ENCODE measurements at places on chromosomes 3 and 15.

DNA sequence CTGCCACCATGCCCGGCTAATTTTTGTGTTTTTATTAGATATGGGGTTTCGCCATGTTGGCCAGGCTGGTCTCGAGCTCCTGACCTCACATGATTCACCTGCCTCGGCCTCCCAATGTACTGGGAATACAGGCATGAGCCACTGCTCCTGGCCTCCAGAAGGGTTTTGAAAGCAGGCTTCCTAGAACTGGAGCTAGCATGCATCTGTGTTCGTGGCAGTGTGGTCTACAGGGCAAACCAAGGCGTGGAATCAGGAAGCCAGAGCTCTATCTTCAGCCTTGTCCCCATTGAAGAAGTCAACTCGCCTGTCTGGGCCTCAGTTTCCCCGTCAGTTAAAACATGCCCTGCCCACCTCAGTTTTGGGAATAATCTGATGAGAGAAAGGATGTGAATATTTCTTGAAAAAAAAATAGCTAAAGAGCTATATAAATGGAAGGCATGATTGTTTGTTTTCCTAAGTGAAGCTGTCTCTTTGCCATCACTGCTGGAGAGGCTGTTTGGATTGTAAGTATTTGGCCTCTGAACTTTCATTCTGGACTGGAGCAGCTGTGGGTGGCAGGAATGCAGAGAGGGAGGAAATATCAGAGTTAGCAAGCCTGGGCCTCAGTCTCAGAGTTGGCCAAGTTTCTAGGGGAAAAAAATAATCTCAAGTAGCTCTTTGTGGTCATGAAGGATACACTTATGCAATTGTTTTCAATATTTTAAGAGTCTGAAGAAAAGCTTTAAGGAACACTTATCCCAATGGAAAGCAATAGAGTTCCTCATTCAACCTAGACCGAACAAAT, 36.5 kb upstream of the UACA start:
- no peak for DNase-seq

DNA sequence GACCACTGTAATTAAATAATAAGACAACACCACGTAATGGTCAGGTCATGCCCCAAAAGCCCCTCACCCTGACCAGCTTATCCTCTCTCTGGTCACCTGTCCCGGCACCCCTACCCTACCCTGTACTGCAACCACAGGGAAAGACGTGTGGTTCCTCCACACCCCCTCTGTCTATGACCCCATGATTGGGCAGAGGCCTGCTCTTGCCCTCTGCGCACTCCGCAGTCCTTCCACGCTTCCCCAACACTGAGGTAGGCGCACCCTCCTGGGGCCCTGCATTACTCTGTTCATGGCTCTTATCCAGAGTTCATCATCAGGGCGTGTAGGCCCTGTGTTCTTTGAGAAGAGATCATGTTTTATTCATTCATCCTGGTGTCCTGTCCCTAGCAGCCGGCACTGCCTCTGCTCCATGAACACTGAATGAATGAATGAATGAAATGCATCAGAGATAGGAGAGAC, 33.8 kb downstream of the MGLL start:
- DNase-seq, result no peak

GRCh38 chr3:27290760-27291159, 78.4 kb downstream of the NEK10 start:
- DNase-seq, result no peak

GRCh38 chr3:48345946-48346572, 12.6 kb upstream of the SPINK8 start:
- no peak for DNase-seq

- no peak for DNase-seq
Observed at GRCh38 chr3:128946411-128946810, 47.5 kb downstream of the CFAP92 start.

GRCh38 chr3:133413161-133414020, 13.5 kb downstream of the BFSP2 start:
- DNase-seq, result no peak

DNA sequence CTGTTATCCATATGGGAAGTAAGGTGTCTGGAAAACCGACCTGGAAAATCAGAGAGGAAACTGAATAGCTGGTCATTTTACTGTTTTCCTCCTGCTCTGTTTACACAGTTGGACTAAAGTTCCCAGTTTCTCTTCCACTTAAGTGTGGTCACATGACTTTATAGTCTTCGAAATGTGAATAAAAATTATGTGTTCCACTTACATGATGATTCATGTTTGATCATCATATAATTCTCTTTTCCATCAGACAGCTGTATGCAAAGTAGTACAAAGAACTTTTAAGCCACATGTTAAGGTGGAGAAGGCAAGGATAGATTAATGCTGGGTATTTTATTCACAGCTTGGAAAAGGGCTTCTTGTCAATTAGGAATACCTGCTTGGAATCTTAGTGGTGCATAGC, 525.5 kb upstream of the BCHE start:
- no peak for DNase-seq

- DNase-seq, result no peak
Observed at GRCh38 chr3:17307887-17308286, 423.1 kb downstream of the PLCL2 start.

GRCh38 chr15:101326462-101327146, 31.6 kb upstream of the SNRPA1 start:
- DNase-seq, result no peak

GRCh38 chr15:74497584-74497983, 36.6 kb upstream of the UBL7 start:
- no peak for DNase-seq

GRCh38 chr3:15268033-15268631, 62.1 kb downstream of the CAPN7 start:
- DNase-seq, result peak; percentile 73

DNA sequence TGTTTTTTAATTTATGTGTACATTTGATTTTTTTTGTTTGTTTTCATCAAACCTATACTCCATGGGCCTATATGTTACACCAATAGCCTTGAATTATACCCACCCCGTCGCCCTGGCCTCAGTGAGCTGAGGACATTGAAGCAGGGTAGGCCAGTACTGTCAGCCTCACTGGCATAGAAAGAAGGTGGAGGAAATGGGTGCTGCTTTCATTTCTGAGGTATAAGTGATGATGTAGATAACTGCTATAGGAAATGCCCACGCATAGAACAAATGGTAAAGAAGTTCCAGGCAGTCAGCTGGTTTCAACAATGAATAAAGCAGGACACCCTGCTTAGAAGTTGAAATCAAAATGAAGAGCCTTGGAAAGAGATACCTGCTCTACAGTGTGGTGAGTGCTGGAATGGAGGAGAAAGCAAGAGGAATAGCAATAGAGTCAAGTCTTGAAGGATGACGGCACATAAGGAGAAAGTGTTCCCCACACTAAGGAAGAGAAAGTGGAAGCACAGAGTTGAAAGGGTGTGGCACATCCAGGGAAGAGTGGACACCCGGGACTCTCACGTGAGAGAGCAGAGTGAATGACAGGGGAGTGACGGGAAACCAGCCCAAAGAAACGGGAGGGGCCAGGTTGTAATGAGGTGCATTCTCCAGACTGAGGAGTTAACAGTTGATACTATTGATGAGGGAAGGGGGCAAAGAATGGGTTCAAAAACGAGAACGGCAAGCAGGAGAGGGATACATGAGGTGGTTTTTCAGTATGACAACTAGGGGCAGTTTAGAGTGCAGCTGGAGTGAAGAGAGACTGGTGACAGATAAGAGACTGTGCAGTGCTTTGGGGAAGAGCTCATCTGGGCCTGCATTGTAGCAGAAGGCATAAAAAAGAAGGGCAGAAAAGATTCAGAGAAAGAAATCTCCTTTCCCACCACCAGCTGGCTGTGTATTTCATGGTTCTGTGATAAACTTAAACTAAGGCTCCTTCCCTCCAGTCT, 70.5 kb downstream of the KLHL25 start:
- no peak for DNase-seq

GRCh38 chr15:91283155-91283554, 183.1 kb downstream of the SV2B start:
- DNase-seq, result no peak

DNA sequence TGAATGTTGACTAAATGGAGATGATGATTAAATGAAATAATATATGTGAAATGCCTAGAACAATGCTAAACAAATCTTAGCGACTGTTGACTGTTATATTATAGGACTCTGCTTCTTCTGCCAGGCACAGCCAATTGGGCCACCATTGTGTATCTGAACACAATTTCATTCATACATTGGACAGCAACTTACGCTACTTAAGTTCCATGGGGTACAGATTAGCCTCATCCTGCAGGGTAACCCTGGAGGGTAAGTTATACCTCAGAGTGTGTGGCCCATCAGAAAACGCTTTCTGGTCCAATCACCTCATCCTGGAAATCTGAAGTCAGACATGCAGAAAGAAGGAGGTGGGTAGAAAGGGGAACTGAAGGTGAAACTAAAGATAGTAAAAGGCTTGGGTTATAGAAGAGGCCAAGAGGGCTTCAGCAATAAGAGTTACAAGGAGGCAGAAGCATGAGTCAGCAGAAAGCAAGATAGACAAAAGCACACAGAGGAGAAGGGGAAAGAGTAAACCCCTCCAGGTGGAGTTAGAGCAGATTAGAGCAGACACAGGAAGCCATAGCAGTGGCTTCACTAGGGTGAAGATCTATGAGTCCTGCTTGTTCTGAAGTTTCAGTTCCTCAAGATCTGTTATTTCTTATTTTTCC, 119.3 kb upstream of the SLC24A5 start:
- peak; percentile 28 for DNase-seq

DNA sequence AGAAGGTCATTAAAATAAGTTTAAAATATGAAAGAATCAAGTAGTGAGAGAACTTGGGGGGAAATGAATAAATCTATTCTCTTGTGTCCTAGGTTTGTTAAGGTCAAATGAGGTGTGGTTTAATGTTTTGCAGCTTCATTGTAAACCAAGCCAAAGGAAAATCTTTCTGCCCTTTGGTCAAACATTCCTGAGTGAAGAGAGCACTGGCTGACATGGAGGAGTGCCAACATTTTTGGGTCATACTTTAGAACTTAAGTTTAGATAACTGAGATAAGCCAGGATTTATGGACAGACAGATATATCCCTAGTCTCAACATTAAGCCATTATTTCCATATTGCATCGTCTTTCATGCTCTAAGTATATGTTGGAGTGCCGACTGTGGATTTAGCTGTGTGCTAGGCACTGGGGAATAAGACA, 66.4 kb downstream of the PTPRG start:
- no peak for DNase-seq

- no peak for DNase-seq
Observed at GRCh38 chr15:36696196-36696595, 116.8 kb downstream of the CDIN1 start.

- no peak for DNase-seq
Observed at GRCh38 chr3:23948761-23949160, 3.7 kb downstream of the NR1D2 start.

- no peak for DNase-seq
Observed at GRCh38 chr3:98765721-98766120, 2.6 kb downstream of the ST3GAL6 start.

GRCh38 chr3:43014241-43014640, 35.1 kb downstream of the GASK1A start:
- DNase-seq, result no peak

- DNase-seq, result no peak
Observed at GRCh38 chr3:169458752-169459151, 204.8 kb downstream of the MECOM start.

DNA sequence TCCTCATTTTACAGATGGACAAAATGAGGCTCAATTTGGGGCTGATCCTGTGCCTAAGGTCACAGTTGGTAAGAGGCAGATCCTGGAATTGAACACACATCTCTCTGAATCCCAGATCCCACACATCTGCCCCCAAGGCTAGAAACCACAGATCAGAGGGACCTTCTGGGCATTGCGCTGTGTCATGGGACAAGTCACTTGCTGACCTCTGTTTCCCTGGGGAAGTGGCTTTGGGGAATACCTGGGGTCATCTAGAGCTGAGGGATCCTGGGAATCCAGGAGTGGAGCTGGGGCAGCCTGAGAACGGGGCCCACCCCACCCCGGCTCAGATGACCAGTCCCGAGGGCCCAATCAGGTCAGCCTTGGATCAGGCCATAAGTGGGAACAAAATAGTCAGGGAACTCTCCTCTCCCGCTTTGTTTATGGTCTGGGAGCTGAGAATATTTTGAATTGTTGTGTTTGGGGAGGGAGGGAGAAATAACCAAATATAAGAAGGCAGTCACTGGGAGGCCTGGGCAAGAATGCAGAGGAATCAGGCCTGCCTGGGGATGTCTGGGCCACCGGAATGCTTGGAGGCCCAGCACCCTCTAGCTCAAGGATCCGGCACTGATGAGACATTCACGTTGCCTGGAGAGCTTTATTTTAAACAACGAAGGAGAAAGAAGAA, 8.8 kb upstream of the SLC6A6 start:
- no peak for DNase-seq

DNA sequence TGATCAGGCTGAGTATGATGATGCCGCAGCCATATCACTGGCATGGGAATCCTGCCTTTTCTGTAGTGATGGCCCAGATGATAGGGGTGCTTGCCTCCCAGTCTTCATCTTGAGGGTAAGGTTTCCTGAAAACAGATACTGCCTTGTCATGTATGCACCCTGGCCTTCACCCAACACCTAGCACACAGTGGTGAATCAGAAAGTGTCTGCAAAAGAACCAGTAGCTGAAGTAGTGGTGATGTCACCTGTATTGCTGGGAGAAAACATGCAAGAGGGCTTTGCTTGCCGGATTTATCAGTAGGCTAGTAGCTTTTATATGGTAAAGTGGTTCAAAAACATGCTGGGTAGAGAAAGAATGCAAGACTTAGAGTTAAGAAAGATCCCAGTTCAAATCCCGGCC, 419.8 kb upstream of the WNT5A start:
- no peak for DNase-seq

GRCh38 chr3:46482632-46483350, 15.0 kb upstream of the RTP3 start:
- no peak for DNase-seq

DNA sequence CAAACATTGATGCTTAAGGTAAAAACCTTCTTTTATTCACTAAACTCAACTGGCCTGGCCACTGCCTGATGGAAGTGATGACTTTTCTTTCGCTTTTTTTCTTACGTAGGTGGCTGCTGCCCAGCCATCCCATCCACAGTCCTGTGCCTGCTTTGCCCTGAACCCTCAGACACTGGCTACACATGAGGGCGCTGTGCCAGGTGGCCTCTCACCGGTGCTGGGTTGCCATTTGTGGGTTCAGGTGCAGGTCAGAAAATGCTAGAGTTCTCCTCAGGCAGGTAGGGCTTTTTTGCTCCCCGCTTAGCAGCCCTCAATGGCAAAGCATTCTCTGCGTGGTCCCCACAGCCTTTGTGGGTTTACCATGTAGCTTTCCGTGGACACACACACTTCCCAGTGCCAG, 88.3 kb upstream of the PRR23E start:
- no peak for DNase-seq

- no peak for DNase-seq
Observed at GRCh38 chr3:12901623-12902045, 60.3 kb upstream of the RPL32 start.

- DNase-seq, result no peak
Observed at GRCh38 chr15:68440136-68440535, 8.2 kb upstream of the ITGA11 start.

DNA sequence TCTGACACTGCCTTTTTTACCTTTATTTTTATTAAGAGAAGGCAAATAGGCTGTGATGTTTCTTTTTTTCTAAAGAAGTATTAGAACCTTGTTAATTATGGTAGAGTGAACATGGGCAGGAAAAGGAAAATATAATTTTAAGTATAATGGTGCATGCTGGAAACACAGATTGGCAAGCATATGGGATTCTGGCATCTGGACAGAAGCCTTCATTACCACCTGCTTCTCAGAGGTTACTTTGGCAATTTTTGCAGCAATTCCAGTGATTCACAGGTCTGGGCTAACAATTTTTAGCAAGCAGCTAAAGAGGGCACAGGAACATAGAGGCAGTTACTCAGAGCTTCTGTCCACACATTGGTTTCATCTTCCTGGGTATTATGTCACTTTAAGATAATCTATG, 258.3 kb downstream of the DIPK2A start:
- no peak for DNase-seq

Data from GM19239 (cell line).